A549 treated with Hydrocortisone at 1 μM for 4 hours (cell line): ENCODE measurements at places on chromosomes 7 and 10. TPM values are rescaled to one million over a fixed set of nuclear protein-coding genes. Genes with fewer than 3 reads are reported as not detected.

Gene SPDYE16
- total RNA-seq, result not detected in 5 replicates

Gene ELOVL3
- total RNA-seq, result 0.29 to 0.46 TPM (median 0.33 TPM) in 5 replicates

Gene CPA1
- total RNA-seq, result not detected in 5 replicates

Gene NAT16
- total RNA-seq, result 0.08 to 0.17 TPM (median 0.15 TPM) in 5 replicates

Gene SPDYE8
- total RNA-seq, result not detected in 5 replicates

Gene CPED1
- total RNA-seq, result 0.03 to 0.10 TPM (median 0.05 TPM) in 3 of 5 replicates, not detected in the others

Gene TBXAS1
- 13.2 to 15.9 TPM (median 14.8 TPM) in 5 replicates for total RNA-seq

Gene KIAA1217
- 1.1 to 1.7 TPM (median 1.4 TPM) in 5 replicates for total RNA-seq

Gene AKR1C4
- total RNA-seq, result 0.10 to 0.32 TPM (median 0.30 TPM) in 5 replicates

Gene PI4K2A
- 22.0 to 24.9 TPM (median 23.7 TPM) in 5 replicates for total RNA-seq

Gene FAM221A
- 0.15 to 0.66 TPM (median 0.55 TPM) in 5 replicates for total RNA-seq

Gene HDAC9
- total RNA-seq, result 0.09 to 0.25 TPM (median 0.14 TPM) in 5 replicates

Gene TRPV5
- total RNA-seq, result not detected in 5 replicates

Gene EBLN1
- not detected in 5 replicates for total RNA-seq

Gene KCNH2
- total RNA-seq, result 2.9 to 3.6 TPM (median 3.3 TPM) in 5 replicates

Gene C10orf143
- total RNA-seq, result 0.39 to 0.76 TPM (median 0.61 TPM) in 5 replicates

Gene SLC18A3
- total RNA-seq, result 0.03 TPM in 1 of 5 replicates, not detected in the others

Gene PLA2G12B
- not detected in 5 replicates for total RNA-seq

Gene PSD
- 0.25 to 0.78 TPM (median 0.43 TPM) in 5 replicates for total RNA-seq

Gene SLC13A1
- total RNA-seq, result not detected in 5 replicates

Gene LDB3
- total RNA-seq, result 0.06 to 0.20 TPM (median 0.12 TPM) in 5 replicates

Gene ABCF2
- 59.6 to 71.5 TPM (median 61.7 TPM) in 5 replicates for total RNA-seq

Gene TMEM184A
- total RNA-seq, result 7.0 to 9.9 TPM (median 9.0 TPM) in 5 replicates

Gene TMEM236
- total RNA-seq, result 0.03 to 0.06 TPM (median 0.05 TPM) in 5 replicates

Gene FBXO24
- total RNA-seq, result 0.07 to 0.35 TPM (median 0.28 TPM) in 5 replicates

Gene KMT2E
- total RNA-seq, result 13.6 to 23.2 TPM (median 18.0 TPM) in 5 replicates

Gene C10orf95
- total RNA-seq, result 0.09 to 0.20 TPM (median 0.14 TPM) in 5 replicates

Gene ZNF804B
- total RNA-seq, result not detected in 5 replicates
